ENCODE measurements at places on chromosomes 1 and 21.

GRCh38 chr1:116006486-116006964 is 30.2 kb downstream of the SLC22A15 start:
- no peak for DNase-seq

DNA sequence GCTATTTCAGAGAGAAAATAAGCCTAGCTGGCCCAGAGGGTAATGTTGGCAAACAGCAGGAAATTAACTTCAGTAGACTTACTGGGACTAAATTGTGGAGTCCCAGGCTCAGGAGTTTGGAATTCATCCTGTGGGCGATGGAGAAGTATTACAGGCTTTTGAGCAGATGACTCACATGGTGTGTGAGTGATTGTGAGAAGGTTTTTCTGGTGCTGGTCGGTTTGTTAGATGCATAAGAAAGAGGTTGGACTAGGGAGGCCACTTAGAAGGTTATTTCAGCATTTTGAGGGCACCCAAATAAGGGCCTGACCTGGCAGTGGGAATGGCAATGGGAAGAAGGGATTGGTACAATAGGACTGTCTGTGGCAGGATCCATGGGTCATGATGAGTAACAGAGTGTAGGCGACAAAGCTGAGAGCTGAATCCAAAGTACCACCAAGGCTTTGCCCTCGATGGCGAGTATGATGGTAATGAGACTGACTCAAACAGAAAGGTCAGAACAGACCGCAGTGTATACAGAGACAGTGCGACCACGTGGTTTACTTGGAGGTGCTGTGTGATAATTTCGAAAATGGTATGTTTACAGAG is 69.2 kb upstream of the KIF26B start:
- DNase-seq, result no peak

- no peak for DNase-seq
Measured at GRCh38 chr1:26890467-26890796, 349 bp upstream of the GPN2 start.

DNA sequence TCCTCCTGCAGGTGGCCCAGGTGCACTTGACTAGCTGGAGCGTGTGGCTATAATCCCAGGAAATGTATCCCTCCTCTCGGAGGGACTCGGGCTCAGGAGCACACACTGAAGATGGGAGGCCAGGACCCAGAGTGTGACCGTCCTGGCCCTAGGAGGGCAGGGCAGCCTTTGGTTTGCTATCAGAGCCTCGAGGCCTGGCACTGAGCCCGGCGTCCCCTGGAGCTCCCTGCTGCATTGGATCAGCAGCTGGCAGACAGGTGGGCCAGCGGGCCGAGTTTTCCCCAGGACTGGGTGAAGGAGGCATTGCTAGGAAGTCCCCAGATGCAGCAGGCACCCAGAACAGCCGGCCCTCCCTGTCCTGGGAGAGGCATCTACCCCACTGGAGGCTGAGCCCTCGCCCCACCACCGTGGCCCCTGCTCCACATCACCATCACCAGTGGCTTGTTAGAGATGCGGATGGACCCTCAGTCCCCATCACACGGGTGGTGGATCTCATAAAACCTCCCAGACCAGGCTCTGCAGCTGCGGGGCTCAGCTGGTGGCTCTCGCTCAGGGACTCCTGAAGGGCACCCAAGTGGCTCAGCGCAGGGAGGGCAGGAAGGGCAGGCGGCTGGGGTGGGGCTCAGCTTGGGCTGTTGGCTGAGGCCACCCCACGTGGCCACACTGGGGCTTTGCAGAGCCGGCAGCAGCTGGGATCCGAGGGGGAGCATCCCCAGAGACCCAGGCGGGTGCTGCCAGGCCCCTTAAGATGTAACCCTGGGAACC is 32.7 kb upstream of the POFUT2 start:
- DNase-seq, result no peak

DNA sequence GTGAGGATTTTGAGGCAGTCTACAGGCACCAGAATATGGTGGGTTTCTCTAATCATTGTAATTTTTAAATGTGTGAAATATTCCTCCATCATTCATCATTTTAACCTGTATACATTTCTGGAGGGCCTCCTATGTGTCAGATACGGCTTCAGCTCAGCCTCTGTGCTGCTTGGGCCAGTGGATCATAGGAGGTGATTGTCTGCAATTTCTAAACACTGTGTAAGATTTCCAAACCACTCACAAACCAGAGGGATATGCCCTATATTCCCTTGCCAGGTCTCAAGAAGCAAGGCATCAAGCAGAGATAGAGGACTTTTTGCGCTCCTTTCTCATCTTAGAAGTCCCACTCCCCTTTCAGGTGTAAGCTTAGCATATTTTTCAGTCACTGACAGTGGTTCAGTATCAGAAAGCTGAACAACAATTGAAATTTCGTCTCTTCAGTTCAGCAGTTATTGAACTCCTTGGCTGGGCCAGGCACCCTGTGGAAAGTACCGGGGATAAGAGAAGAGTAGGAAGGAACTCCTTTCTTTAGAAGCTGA is 190.9 kb downstream of the NFIA start:
- no peak for DNase-seq

- DNase-seq, result no peak
Measured at GRCh38 chr1:228307218-228308023, 99.2 kb downstream of the TRIM11 start.

GRCh38 chr1:243623841-243624240 is 226.2 kb downstream of the AKT3 start:
- no peak for DNase-seq

GRCh38 chr1:84570436-84571149 is 3.6 kb downstream of the CTBS start:
- no peak for DNase-seq

- DNase-seq, result no peak
Measured at GRCh38 chr1:45026446-45026845, 14.4 kb downstream of the UROD start.

GRCh38 chr1:75908717-75909152 is 23.5 kb downstream of the ASB17 start:
- DNase-seq, result peak; percentile 24

DNA sequence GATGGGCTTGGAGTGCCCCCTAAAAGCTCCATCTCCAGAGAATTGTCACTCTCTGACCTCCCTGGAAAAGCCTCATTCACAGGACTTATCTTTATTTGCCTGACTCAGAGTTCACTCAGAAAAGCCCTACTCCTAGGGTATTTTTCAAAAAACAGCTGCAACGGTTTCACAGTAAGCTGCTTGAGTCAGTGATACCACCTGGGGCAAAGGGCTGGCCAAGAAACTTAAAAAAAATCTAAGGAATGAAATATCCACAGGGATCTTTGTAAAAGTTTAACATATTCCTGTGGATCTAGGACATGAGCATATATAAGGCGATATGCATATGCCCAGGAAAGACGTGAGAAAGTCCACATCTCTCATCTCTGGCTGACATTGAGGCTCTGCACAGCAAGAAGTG is 33.8 kb upstream of the TSPAN2 start:
- no peak for DNase-seq

GRCh38 chr1:166272155-166272554 is 105.4 kb upstream of the FAM78B start:
- DNase-seq, result no peak

- DNase-seq, result no peak
Measured at GRCh38 chr1:209607102-209607794, 23.7 kb downstream of the CAMK1G start.

GRCh38 chr1:118944133-118944532 is 44.0 kb downstream of the TBX15 start:
- no peak for DNase-seq

All from DMS 273 treated with DMSO at 0.1 percent for 48 hours (cell line).